WTC11 (cell line): ENCODE measurements at places on chromosomes 5 and 9.

- no peak for DNase-seq
These were observed 23.9 kb downstream of the GTF3C4 start for GRCh38 chr9:132694144-132694543.

DNA sequence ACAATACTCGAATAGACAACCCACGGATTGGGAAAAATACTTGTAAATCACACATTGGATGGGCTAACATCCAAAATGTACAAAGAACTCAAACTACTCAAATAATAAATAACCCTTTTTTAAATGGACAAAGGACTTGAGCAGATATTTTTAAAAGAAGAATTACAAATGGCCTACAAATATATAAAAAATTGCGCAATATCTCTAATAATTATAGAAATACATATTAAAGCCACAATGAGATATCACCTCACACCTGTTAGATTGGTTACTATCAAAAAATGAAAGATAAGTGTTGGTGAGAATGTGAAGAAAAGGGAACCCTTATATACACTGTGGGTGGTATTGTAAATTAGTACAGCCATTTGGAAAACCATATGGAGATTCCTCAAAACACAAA, 40.8 kb upstream of the ADAMTS19 start:
- DNase-seq, result no peak

GRCh38 chr9:89678396-89679015, 73.7 kb downstream of the GADD45G start:
- DNase-seq, result no peak

DNA sequence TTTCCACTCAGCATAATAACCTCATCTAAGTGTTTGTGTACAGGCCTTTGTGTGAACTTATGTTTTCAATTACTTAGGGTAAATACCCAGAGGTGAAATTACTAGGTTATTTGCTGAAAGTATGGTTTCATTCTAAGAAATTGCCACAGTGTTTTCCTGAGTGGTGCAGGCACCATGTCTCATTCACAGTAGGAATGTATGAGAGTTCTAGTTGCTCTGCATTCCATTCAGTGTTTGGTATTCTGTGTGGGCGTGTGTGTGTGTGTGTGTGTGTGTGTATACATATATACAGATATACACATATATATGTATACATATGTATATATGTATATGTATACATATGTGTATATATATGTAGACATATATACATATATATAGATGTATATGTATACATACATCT, 8.8 kb upstream of the SVEP1 start:
- DNase-seq, result no peak

DNA sequence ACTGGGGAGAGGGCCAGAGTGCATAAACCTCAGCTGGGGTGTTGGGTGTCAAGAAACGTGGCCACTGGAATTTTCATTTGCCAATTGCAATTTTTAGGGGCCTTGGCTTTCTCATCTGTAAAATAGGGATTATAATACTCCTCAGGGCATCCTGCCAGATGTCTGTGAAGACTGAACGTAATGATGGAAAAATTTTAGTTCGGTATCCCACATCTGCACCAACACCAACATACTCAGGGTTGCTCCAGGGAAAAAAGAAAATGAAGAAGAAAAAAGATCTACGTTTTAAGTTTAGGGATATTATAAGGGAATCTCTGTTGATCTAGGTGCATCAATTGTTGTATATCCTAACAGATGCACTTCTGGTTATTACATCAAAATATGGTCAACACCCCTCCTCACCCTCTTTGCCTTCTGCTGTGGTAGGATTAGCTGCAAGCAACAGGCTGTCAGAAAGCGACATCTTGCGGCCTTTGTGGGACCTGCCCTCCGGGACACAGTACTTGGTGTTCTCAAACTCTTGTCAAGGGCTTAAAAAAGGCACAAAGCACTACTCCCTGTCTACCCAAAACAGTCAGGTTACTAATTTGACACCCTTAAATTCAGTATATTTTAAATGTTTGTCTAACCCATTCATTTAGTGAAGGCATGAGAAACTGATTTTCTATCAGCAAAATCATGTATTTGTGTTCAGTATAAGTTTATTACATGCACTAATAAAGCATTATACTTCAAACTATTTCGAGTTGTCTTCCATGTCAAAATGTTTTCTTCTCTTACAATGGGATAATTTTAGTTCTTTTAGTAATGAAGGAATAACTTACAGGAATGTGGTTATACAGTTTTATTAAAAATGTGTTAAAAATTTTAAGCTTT, 8.3 kb upstream of the TBC1D2 start:
- DNase-seq, result peak; percentile 86

GRCh38 chr5:111722140-111722539, 34.9 kb downstream of the NREP start:
- DNase-seq, result no peak

DNA sequence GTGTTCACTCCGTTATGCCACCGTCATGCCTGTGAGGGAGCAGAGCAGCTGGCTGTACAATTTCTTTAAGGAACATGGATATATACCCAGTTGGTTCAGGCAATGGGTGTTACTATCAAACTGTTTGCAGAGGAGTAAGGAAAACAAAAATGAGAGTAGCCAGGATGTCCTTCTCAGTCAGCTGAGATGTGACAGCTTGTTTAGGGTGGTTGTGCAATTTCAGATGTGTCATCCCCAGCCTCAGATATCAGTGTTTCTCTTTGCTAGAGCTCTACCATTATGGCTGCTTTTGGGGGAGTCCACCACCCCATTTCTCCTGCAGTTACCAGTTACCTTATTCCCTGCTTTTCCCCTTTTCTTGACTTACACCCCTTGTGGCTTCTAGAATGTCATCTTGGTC, 135.2 kb upstream of the SLC24A2 start:
- no peak for DNase-seq

DNA sequence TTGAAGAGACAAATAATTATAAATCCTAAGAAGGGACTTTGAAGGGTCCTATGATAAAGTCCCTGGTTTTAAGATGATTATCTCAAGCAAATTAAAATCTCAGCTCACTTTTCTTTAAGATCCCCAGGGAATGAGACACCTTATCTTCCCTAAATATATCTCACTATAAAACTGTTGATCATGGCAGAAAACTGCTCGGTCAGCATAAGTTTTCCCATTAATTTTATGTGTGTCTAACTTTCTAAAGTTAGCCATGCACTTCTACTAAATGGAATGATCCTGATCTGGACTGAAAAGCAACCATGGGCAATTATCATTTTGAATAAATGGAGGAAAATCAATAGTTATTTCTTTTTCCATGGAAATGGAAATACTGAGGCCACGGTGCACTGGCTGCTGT, 314.5 kb downstream of the TRPM3 start:
- DNase-seq, result no peak

DNA sequence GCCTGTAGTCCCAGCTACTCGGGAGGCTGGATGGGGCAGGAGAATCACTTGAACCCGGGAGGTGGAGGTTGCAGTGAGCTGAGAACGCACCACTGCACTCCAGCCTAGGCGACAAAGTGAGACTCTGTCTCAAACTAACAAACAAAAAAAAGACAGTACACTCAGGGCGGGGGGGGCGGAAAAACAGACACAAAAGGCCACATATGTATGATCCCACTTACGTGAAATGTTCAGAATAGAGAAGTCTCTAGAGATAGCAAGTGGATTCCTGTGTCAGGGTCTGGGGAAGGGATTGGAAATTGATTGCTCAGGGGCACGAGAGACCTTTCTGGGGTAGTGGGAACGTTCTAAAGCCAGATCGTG, 9.0 kb upstream of the LCN1 start:
- peak; percentile 2 for DNase-seq

DNA sequence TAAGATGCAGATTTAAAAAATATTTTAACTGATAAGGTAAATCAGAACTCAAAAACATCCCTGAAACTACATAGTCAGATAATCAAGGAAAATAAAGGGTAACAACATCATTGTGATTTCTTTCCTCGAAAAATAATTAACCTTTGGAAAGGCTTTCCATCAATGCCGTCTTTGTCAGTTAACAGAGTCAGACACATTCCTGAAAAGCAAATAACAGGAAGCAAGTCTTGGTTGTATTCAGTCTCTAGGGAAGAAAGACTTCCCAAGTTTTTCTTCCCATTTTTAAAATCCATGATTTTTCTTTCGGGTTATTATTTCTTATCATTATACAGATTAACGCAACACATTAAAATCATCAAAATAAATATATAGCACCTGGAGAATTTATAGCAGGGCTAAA, 256.4 kb upstream of the CDH6 start:
- no peak for DNase-seq

DNA sequence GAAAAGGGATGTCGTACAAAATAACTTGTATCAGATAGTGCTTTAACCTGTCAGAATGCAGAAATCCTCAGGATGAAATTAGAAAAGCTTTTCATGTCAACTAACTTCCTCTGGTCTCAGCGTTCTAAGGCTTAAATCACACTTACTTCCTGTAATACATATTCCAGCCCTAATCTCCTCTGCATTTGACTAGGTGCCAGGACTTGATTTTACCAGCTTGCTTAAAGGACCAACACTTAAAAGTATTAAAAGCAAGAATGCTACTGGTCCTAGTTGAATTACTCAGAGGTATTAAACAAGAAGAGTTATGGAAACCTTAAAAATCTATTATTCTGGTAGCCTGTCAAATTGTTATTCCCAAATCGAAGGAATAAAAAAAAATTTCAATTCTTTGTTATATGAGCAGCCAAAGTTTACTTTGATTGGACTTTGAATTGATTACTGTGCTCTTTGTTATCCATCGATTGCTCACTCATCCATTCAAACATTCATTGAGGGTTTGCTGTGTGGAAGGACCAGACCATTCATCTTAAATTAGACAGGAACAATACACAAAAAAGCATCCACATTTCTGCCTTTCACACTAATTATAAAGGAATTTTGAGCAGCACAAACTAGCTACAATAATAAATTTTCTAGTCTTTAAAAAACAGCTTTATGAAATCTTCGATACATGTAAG, 108.7 kb downstream of the MUSK start:
- no peak for DNase-seq

DNA sequence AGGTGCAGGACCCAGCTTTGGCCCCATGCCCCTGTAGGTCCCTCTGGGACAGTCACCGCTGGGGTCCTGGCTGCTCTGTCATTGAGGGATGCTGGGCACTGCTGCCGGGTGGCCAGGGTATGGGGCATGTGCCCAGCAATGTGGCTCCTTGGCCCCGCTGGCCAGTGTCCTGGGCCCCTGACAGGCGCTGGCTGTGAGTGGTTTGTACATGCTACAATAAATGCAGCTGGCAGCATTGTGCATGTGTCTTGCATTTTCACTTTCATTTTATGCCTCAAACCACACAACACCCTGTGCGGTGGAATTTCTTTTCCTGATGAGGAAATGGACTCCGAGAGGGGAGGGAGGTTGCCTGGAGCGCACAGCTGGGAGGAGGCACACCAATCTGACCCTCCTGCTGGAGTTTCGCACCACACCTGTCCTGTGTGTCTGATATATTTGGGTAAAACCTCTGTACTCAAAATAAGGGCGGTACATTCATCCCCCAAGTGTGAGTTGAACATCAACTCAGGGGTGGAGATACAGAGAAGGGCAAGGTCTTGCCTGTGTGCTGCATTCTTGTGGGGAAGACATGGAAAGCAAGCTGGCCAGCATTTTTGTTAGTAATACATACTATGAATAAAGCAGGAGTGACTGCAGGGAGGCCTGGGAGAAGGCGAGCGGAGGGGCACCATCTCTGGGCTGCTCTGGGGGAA, 11.7 kb downstream of the TSPAN17 start:
- DNase-seq, result no peak

DNA sequence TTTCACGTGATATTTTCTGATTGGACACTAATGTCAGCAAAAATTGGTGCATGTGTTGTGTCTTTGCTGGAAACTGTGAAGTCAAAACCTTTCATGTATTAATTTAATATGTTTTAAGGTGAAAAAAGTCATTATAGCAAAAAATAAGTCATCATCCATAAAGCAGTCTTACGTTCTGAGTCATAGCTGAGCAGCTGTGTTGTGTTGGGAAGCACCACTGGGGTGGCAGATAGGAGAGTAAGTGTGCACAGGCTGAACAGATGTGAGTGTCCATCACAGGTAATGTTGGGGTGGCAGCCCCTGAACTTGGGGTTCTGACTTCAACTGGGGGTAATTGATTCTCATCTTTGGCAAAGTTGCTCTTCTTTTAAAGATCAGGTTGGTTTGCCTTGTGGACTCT, 156.8 kb downstream of the NXNL2 start:
- no peak for DNase-seq

DNA sequence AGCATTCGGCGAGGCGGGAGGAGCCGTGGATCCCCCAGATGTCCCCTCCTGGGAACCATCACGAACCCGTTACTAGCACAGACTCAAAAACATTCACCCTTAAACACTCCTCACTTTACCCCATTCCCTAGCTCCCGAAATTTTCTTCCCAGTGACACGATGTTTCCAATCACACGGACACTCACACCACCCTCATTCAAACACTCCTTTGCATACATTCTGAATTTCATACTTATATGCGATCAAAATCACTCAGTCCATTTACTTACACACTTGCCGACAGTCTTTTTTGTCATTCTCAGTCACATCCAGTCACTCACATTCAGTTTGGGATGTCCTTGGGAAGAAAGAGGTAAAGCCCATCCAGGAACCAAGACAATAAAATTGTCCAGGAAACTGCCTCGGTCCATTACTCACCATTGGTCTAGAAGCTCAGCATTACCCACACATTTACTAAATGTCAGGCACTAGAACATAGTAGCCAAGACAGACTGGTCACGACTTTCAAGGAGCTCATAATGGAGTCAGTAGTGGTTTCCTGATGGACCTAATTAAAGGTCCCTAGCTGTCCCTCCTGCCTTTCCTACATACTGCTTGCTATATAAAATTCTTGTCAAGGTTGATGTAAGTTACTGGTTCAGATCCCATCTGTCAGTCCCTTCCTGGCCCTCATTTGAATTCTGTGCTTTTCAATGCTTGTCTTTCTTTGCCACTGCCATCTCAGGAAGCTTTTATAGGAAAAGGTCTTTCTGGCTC, 574 bp downstream of the SLC35A4 start:
- no peak for DNase-seq

DNA sequence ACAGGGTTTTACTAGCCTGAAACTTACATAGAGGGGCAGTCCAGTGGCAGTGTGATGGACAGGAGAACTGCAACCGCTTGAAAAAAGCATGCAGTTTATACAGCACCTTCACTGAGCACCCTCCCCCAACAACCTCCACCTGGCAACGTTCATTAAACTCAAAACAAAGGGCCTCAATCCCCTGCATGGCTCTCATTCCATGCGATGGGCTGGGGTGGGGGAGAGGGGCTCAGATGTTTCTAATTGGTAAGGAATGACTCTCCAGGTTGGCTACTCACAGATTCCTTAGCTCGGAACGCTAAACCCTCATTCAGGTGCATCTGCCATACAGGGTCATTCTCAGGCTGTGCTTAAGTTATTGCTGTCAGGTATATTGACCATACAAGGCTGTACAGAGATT, 80.9 kb upstream of the ITGA1 start:
- DNase-seq, result peak; percentile 16

DNA sequence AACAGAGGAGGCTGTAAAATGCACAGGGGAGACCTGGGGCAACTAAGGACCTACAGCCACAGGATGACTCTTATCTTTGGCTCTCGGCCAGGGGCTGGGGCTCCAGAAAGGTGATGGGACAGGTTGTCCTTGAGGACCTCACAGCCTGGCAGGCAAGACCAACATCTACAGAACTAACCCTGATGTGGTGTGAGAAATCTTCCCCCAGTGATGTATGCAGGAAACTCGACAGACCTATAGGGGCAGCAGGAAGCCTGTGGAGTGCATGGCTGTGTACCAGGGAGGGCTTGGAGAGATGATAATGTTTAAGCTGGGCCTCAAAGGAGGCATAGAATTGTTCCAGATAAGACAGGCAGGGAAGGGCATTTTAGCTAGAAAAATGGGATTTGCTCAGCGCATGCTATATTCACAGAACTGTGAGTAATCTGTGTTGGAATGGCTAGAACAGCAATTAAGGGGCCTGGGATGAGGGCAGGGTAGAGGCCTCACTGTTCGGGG, 68.5 kb upstream of the SLC25A51 start:
- no peak for DNase-seq

- no peak for DNase-seq
These were observed 12.3 kb downstream of the PRR7 start for GRCh38 chr5:177458912-177459350.
